ENCODE measurements at places on chromosomes 12 and 14.

GRCh38 chr14:21384494-21384851 is 654 bp upstream of the SUPT16H start:
- DNase-seq: no peak

DNA sequence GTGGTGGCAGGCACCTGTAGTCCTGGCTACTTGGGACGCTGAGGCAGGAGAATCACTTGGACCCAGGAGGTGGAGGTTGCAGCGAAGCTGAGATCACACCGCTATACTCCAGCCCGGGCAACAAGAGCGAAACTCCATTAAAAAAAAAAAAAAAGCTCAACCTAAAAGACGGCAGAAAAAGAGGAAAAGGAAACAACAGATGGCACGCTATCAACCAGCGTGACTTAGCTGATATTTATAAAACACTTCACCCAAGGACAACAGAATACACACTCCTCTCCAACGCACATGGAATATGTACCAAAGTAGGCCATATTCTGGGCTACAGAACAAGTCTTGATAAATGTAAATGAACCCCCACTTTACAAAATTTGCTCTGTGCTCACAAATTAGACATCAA is 34.0 kb upstream of the CLMN start:
- no peak for DNase-seq

DNA sequence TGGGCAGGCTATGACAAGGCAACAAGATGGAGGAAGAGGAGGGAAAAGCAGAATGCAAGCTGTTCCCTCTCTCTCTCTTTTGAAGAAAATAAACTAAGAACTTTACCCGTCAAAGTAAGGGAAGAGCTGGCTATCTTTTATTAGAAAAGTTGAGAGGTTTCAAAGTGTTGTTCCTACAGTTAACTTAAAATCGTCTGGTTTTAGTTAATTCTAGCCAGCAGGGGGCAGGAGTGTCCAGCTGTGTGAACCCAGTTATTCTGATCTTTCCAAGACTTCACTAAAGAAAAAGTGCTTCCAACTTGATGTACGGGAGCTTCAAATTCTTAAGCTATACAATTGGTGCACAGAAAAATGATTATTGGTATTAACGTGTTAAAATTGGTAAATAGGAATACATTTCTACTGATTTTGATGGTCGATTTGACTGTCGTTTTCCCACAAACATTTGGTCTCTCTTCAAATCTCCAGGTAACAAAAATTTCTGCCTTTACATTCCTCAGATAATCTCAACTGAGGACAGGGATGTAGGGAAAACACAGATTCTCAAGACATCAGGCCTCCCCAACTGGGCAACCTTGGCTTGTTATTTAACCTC is 28.4 kb upstream of the MON2 start:
- DNase-seq: peak; percentile 12

DNA sequence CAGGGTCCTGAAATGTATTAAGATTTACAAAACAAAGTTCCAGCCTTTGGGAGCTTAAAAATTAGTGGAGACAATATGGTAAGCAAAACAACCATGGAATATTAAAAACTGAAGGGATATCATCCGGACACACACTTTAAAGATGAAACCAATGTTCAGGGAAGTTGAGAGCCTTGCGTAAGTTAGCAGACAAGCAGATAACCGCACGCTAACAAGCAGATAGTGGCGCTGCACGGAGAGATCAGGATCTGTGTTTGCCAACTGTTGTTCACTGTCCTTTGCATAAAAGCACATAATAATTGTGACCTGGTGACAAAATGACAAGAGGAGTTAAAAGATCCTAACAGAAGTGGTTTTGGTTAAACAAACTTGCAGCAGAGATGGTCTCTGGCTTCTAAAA is 14.3 kb upstream of the TMEM229B start:
- DNase-seq: no peak

GRCh38 chr12:69676257-69677012 is 22.7 kb downstream of the BEST3 start:
- DNase-seq: no peak

- DNase-seq: no peak
Observed at GRCh38 chr14:25001156-25001555, 48.8 kb downstream of the STXBP6 start.

DNA sequence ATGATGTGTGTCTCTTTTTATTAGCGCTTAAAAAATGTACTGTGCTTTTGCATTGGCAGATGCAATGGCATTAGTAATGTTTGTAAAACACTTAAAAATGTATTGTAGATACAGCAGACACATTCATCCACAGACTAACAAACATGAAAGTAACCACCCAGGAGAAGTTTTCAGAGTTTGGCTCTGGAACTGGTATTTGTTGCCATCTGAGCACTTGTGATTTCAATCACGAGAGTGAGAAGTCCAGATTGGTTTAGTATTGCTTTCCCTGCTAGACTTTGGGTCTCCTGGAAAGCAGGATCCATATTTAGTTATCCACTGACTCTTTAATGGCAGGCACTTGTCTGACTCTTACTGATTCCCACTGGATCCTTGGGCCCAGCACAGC is 13.2 kb downstream of the RASSF8 start:
- DNase-seq: no peak

DNA sequence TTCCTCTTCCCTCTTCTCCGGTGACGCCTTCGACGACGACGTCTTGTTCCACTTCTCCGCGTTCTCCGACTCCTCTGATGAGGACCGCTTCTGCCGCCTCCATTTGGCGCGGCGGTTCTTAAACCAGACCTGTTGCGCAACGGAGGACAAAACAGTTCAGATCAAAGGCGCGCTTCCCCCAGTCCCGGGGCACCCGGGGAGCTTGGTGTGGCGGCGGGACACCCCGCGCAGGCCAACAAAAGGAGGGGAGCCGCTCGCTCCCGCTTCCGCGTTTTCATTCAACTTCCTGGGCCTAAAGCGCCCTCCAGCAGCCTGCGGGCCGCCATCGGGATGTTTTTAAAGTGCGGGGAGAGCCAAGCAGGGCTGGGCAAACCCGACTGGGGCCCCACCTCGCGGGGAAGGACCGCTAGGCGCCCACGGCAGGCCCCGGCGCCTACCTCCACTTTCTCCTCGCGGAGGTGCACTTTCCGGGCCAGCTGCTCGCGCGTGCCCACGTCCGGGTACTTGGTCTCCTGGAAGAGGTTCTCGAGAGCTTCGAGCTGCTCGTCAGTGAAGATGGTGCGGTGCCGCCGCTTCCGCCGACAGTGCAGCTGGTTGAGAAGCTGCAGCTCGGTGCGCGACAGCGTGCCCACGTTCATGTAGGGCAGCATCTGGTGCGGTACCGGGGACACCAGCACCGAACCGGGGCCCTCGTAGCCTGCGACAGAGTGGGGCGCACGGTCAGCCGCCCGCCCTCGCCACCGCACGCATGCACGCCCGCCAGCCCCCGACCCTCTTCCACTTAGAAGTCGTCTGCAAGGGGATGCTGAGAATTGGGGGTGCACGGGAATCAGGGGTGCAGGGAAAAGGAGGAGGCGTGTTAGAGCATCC is 1.2 kb downstream of the GSC start:
- no peak for DNase-seq

- DNase-seq: no peak
Observed at GRCh38 chr14:22039938-22040780, 366.5 kb upstream of the OR4E1 start.

GRCh38 chr12:32118806-32119205 is 12.2 kb downstream of the BICD1 start:
- no peak for DNase-seq

GRCh38 chr14:41521891-41522290 is 84.8 kb upstream of the LRFN5 start:
- DNase-seq: no peak

- no peak for DNase-seq
Observed at GRCh38 chr12:13304924-13305323, 108.4 kb downstream of the EMP1 start.

- DNase-seq: no peak
Observed at GRCh38 chr12:108939594-108939993, 59.7 kb downstream of the DAO start.

- DNase-seq: no peak
Observed at GRCh38 chr12:28177461-28177860, 12.8 kb upstream of the CCDC91 start.

GRCh38 chr14:105144666-105145380 is 23.8 kb downstream of the JAG2 start:
- DNase-seq: no peak

DNA sequence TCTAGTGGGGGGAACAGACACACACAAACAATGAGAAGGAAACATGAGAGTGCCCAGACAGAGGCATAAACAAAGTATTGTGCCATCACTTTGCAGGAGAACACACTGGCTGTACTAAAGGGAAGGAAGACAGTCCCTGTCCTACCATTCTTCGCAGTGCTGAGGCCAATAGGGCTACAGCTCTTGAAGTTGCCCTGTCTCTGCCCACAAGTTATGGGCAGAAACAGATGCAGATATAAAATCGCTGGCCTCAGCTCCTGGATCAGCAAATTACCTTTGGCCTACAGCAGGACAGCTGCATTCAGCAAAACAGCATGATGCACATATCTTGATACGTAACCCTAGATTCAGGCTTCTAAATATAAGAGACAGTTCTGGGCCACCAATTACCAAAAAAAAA is 23.0 kb upstream of the PRKAB1 start:
- no peak for DNase-seq

- DNase-seq: no peak
Observed at GRCh38 chr12:66118240-66118891, 12.2 kb downstream of the LLPH start.

DNA sequence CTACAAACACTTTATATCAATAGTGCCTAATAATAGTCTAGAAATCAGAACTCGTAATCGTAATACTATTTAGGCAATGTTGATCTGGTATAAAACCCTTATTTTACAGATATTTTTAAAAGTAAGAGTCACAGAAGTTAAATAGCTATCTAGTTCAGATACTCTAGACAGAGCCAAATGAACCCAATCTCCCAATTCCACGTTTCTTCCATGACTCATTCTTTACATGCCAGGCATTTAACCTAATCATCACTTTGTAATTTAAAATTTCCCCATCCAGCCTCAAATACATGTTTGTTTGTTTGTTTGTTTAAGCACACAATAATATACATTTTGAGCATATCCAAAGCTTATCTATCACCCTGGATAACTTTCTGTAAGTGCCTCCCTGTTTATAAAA is 36.4 kb upstream of the GARIN6 start:
- no peak for DNase-seq

GRCh38 chr12:10705655-10706054 is 17.5 kb downstream of the YBX3 start:
- no peak for DNase-seq

GRCh38 chr14:98169170-98169587 is 1102.8 kb downstream of the BCL11B start:
- DNase-seq: no peak
